Naive thymus-derived CD4-positive, alpha-beta T cell (primary cell): ENCODE measurements at places on chromosomes 3 and 15.
A peak's percentile ranks its signal among the peaks of the same experiment; 100 is the strongest.

DNA sequence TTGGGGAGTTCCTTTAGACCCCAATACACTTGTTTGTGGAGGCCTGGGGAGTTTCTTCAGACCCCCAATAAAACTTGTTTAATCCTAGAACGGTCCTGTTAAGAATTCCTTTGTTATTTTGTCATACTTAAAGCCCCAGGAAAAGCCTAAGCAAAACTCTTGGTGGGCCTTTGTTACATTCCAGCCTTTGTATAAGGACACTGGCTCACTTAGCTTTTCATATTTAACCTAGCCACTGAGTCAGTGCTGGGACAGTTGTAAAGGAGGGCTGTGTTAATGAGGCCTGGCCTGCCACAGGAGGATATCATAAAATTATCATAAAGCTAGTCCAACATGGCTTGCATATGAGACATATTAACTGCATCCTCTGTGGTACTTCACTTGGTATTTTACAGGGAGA lies 760.1 kb downstream of the ZNF385D start:
- no peak for DNase-seq

- no peak for DNase-seq
These were observed 98.6 kb upstream of the PRR20G start for GRCh38 chr3:127386490-127386889.

DNA sequence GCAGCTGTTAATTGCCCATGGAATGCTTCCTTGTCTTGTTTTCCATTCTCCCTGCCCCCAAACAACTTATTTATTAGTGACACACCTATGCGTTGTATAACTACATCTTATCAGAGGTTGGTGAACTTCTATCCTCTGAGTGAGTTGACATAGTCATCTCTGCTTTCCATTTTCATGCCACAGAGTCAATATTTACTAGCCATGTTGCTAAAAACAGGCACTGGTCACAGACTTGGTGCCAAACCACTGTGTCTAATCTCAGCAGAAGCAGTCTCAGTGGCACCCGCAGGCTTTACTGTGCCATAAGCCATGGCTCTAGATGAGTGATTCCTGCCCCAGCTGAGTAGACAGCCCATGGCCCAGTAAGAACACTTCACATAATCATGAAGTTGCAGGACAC lies 26.5 kb downstream of the DAPK2 start:
- DNase-seq: no peak

DNA sequence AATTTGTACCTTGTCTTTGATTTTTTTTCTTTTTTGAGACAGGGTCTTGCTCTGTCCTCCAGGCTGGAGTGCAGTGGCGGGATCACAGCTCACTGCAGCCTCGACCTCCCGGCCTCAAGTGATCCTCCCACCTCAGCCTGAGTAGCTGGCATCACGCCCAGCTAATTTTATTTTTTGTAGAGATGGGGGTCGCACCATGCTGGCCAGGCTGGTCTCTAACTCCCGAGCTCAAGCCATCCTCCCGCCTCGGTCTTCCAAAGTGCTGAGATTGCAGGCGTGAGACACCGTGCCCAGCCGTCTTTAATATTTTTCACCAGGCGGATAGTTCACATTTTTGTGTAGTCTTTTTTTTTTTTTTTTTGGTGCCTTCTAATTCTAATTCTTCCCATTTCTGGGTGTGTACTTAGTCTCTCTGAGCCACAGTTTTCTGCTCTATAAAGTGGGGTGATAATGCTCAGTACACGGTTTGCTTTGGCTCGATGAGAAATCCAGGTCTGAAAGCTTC lies 528 bp upstream of the TATDN2 start:
- no peak for DNase-seq

DNA sequence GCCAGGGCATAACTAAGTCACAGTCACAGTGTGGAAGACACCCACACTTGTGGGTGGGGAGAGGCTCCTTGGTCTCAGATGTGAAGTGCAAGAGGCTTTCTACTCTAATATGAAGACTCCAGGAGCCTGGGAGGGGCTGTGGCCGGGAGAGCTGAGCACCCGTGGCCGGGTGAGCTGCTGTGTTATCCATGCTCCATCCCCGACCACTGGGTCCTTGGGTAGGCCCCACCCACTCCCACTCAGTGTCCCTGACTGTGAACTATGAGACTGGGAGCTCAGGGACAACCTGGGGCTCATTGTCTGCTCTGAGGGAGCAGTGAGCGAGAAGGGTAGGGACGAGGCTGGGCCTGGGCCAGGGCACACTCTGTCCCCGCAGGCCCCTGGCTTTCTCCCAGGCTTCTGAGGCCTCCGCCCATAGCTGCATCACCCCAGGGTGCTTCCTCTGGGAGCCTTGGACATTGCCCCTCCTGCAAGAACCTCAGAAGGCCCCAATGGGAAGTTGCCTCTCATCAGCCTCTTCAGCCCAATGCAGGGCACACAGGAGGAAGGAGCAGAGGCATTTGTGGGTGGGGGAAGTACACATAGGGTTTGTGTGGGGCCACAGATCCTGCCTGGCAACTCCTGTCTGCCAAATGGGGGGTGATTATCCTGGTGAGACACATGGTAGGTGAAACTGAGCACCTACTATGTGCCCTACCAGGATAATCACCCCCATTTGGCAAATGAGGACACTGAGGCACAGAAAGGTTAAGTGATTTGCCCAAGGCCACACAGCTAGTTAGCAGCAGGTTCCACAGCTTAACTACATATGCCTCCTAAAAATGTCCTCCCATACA lies 2.4 kb downstream of the ANPEP start:
- DNase-seq: no peak

- no peak for DNase-seq
These were observed 59.7 kb upstream of the FILIP1L start for GRCh38 chr3:100173961-100174360.

DNA sequence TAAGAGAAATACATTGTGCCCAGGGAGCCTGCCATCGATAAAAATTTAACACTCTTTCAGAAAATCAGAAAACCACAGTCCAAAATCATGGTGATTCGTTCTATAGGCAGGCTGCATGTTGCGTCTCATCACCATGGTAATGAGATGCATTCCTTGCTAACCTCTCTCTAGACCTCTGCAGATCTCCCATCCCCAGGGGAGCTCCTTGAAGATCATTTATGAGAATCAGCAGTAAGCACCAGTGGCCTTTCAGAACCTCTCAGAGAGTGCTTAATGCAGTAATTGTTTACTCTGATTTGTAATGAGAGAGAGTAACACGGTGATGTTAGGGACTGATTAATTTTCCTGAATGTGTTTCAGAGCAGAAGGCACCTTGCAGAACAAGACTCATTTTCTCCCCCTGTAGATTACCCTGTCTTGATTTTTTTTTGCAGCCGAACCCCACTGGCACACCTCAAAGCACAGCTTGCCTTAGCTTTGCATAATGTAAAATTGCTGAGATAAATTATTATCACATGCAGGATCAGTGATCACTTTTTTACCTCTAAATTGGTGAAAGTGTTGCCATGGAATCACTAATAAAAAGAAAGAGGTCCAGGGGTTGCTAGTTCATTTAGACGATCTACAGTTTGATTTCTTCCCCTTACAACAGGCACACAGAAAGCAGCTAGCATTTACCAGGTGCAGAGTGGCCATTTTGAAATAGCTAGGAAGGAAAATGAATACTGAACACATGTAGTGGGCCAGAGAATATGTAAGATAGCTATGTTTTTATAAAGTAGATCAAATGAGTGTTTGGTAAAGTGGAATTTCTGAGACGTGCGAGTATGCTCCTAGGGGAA lies 98.9 kb upstream of the CHL1 start:
- DNase-seq: no peak

DNA sequence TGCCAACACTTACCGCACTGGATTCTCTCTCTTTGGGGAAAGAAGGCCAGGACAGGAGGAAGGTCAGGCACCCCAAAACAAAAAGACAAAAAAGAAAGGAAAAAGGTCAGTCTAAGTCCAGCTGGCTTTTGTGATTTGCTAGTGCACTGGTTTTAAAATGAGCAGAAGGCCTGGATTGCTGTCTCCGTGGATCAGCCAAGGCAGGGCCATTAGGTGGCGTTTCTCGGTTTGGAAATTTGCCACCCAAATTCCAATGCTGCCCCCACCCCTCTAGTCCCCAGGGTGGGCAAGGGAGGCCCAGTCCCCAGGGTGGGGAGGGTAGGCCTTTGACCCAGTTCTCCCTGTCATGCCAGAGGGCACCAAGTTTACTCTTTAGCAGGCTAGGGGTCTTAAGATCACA lies 33.3 kb downstream of the TLE3 start:
- DNase-seq: no peak

GRCh38 chr3:84637272-84637671 lies 321.5 kb upstream of the CADM2 start:
- DNase-seq: no peak

DNA sequence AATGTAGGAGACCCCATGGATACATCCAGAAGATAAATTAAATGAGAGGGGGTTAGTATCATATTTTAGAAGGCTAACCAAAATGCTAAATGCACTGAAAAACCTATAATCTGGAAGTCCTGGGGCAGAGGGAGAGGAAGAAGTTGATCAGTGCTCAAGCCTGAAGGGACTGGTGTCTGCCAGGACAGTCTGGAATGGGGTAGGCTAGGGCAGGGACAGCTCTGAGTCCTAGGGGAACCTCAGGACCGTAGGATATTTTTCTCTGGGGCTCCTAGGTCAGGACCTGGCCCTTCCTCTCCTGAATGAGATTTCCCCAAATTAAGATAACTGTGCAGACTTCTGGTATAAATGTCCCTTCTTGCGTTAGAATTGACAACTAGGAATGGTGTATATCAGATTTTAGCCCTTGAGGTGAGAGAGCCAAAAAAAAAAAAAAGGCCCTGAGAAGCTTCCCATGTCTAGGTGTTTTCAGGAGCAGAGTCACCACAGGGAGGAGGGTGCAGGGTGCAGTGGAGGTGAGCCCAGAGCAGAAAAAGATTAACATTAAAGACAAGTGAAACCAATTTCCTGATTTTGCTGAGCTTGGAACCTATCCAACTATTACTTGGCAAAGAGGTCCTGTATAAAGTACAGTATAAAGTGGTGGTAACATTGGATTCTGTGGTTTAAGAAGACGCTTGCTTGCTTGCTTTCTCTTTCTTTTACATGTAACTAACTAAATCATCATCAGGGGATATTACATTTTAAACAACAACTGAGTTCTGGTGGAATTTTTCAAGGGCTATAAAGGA lies 63.5 kb downstream of the HACD2 start:
- no peak for DNase-seq

DNA sequence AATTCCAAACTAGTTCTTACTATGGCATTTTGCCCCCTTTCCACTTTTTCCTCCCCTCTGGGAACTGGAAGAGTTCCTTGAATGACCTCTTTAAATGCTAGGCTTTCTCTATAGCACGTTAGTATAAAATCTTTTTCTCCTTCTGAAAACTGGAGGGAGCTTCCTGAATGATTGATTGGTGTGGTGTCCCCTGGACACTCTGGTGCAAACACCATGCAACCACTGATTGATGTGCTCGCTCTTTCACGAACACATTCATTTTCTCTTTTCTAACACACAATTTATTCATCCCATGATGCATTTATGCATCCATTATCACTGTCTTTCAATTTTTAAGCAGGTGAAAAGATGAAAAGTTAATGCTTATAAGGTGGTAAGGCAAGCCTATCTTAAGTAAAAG lies 159.1 kb upstream of the NANOGP8 start:
- DNase-seq: no peak

DNA sequence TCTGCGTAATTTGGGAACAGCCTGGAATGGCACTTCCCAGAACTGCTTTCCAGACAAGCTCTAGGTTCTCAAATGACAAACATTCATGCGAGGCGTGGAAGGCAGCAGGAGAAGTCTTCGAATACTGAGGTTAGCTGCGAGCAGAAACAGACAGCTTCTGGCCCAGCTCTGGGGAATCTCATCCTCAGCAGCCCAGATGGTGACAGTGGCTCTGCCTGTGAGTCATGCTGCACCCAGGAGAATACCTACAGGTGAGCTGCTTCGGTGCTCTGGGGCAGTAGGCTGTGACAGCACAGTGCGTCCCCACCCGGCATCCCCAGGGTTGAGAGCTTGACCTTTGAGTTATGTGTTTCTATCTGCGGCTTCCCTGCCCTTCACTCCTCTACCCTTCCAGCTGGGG lies 258.6 kb downstream of the KLF13 start:
- DNase-seq: no peak

GRCh38 chr3:137105277-137105977 lies 147.6 kb downstream of the IL20RB start:
- peak; percentile 19 for DNase-seq

- no peak for DNase-seq
These were observed 8.6 kb upstream of the TEX9 start for GRCh38 chr15:56356616-56357015.

DNA sequence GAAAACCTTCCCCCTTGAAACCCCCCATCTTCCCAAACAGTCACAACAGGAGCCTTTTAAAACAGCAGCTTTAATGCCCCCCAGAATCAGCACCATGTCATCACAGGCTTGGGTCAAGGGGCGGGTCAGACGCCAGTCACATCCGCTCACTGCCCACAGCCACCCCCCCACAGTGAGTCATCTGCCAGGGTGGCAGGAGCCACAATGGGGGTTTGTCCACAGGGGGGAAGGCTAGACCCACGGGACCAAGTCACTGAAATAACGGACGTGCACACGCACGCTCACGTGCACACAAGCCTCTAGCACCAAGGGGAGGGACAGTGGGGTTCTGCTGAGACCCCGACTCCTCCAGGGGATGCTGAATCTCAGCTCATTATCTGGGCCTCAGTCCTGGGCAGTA lies 441 bp upstream of the UCN2 start:
- no peak for DNase-seq
